Testis (tissue), 5 donors: ENCODE measurements at places on chromosomes 2 and 18. TPM values are rescaled to one million over a fixed set of nuclear protein-coding genes. Genes with fewer than 3 reads are reported as not detected.

The MBP gene
- 16.7 TPM for polyA plus RNA-seq

The SPAST gene
- 18.4 TPM for polyA plus RNA-seq

The RESP18 gene
- polyA plus RNA-seq, result 1.4 TPM

The LAMA1 gene
- 35.7 TPM for polyA plus RNA-seq

The CDK5R2 gene
- 0.83 TPM for polyA plus RNA-seq

The LIMS2 gene
- 23.6 TPM for polyA plus RNA-seq

The BCL2L11 gene
- polyA plus RNA-seq, result 26.4 TPM

The FEZ2 gene
- 46.2 TPM for polyA plus RNA-seq

The SERPINB11 gene
- polyA plus RNA-seq, result 0.34 TPM

The WBP1 gene
- 80.8 TPM for polyA plus RNA-seq

The NYAP2 gene
- 0.17 TPM for polyA plus RNA-seq

The MEIS1 gene
- polyA plus RNA-seq, result 13.5 TPM

The HDHD2 gene
- 32.3 TPM for polyA plus RNA-seq

The CAPN13 gene
- polyA plus RNA-seq, result 0.57 TPM

GRCh38 chr2:122414902-122415301, 659.5 kb downstream of the TSN start:
- H3K4me1 ChIP-seq, result no peaks in the 10 kb centered on the region
- DNase-seq, result no peak
- H3K36me3 ChIP-seq, result no peaks in the 10 kb centered on the region
- no peak overlapping the region for H3K27ac ChIP-seq
- H3K4me3 ChIP-seq, result no peak overlapping the region
- H3K27me3 ChIP-seq, result no peaks in the 10 kb centered on the region

- no peaks in the 10 kb centered on the region for H3K4me1 ChIP-seq
- no peak overlapping the region for H3K27ac ChIP-seq
- no peak overlapping the region for H3K4me3 ChIP-seq
Observed at GRCh38 chr2:3244486-3244885, 133.1 kb downstream of the EIPR1 start.

DNA sequence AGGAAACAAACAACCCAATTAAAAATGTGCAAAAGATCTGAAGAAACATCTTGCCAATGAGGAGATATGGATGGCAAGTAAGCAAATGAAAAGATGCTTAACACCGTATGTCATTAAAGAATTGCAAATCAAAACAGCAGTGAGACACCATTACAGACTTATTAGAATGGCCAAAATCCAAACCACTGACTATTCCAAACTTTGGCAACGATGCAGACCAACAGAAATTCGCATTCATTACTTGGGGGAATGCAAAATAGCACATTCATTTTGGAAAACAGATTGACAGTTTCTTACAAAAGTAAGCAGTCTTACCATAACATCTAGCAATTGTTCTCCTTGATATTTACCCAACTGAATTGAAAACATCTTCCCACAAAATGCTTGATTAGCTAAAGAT, 1118.7 kb downstream of the SUCLG1 start:
- H3K4me3 ChIP-seq, result no peak overlapping the region
- H3K36me3 ChIP-seq, result no peaks in the 10 kb centered on the region

DNA sequence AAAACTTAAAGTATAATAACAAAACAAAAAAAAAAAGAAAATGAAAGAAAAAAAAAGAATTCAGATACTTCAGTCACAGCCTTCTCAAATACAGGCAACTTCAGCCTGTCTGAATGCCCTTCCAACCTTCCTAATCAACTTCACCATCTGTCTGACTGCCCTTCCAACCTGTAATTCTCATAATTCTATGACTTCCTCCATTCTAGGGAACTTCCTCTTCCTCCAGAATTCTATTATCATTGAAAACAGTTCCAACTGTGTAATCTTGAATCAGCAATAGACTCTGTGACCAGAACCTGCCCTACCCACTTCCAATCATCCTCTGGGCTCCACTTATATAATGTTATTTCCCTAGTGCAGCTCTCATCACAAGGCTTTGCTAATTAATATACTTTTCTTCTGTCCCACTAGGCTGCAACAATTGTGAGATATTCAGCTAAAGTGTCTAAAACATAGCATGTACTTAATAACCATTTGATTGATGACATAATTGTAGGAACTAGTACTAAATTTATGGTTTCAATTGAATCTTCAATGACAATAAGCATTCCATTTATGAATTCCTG, 127.3 kb downstream of the UPP2 start:
- H3K27ac ChIP-seq, result no peak overlapping the region
- H3K36me3 ChIP-seq, result no peaks in the 10 kb centered on the region
- H3K4me3 ChIP-seq, result no peak overlapping the region
- no peaks in the 10 kb centered on the region for H3K27me3 ChIP-seq

GRCh38 chr2:36544638-36545338, 53.2 kb downstream of the FEZ2 start:
- no peaks in the 10 kb centered on the region for H3K27me3 ChIP-seq
- H3K27ac ChIP-seq, result no peak overlapping the region
- no peak for DNase-seq
- no peak overlapping the region for H3K4me3 ChIP-seq
- no peaks in the 10 kb centered on the region for H3K4me1 ChIP-seq
- H3K36me3 ChIP-seq, result no peaks in the 10 kb centered on the region

DNA sequence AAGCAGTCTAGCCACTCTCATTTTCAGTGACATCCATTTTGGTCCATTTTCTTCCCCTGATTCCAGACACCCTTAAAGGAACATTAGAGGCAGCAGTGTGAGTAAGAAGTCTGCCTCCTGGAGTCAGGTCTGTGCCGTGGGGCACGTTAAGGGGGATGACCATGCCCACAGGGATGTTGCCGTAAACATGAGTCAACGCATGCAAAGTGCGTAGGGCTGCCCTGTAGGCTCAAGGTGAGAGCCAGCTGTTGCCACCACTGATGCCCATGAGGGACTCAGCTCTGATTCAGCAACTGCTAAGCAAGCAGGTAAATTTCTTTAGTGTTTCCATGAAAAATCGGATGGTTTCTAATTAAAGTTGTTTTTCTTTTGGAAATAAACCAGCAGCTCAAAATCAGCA, 61.4 kb upstream of the TFCP2L1 start:
- H3K36me3 ChIP-seq, result no peaks in the 10 kb centered on the region
- H3K27me3 ChIP-seq, result no peaks in the 10 kb centered on the region
- H3K4me1 ChIP-seq, result no peaks in the 10 kb centered on the region

- H3K4me1 ChIP-seq, result peaks cover 13% of the 10 kb centered on the region
- H3K4me3 ChIP-seq, result no peak overlapping the region
- no peak for DNase-seq
- no peaks in the 10 kb centered on the region for H3K27me3 ChIP-seq
Observed at GRCh38 chr18:57804557-57804956, 1.4 kb upstream of the ATP8B1 start.

DNA sequence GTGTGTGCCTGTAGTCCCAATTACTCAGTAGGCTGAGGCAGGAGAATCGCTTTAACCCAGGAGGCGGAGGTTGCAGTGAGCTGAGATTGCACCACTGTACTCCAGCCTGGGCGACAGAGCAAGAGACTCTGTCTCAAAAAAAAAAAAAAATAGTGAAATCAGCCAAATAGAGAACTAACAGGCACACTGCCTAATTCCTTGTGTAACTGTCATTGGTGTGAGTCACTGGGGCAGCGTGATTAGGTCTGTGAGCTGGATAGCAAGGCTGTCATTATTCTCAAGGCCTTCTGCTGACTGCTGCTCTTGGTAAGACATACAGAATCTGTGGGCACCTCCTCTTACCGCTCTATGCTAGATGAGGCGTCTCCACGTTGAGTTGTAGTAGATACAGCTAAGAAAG, 270.3 kb downstream of the NEDD4L start:
- no peak overlapping the region for H3K4me3 ChIP-seq
- H3K36me3 ChIP-seq, result no peaks in the 10 kb centered on the region
- peak; percentile 72 for DNase-seq
- H3K4me1 ChIP-seq, result no peaks in the 10 kb centered on the region
- H3K27ac ChIP-seq, result no peak overlapping the region

GRCh38 chr2:242031481-242032019, 162.0 kb downstream of the RTP5 start:
- H3K4me3 ChIP-seq, result no peak overlapping the region
- H3K27ac ChIP-seq, result no peak overlapping the region
- no peak for DNase-seq

GRCh38 chr2:142754182-142754581, 123.3 kb upstream of the KYNU start:
- H3K4me1 ChIP-seq, result no peaks in the 10 kb centered on the region
- H3K27ac ChIP-seq, result no peak overlapping the region
- no peaks in the 10 kb centered on the region for H3K27me3 ChIP-seq
- DNase-seq, result no peak
- H3K4me3 ChIP-seq, result no peak overlapping the region

DNA sequence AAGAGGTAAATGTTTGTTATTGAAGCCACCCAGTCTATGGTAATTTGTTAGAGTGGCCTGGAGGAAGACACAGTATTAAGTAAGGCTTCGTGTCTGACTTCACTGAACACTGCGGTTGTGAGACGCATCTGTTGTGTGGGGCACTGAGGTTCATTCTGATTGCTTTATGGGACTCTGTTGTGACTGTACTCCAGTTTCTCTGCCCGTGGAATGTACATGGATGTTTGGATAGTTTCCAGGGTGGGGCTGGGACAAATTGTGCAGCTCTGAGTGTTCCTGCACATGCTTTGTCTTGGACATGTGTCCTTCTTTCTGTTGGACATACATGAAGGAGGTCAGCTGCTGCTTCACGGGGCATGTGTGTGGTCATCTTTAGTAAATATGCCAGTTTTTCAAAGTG, 58.6 kb downstream of the ODC1 start:
- H3K27ac ChIP-seq, result no peak overlapping the region
- no peak overlapping the region for H3K4me3 ChIP-seq

DNA sequence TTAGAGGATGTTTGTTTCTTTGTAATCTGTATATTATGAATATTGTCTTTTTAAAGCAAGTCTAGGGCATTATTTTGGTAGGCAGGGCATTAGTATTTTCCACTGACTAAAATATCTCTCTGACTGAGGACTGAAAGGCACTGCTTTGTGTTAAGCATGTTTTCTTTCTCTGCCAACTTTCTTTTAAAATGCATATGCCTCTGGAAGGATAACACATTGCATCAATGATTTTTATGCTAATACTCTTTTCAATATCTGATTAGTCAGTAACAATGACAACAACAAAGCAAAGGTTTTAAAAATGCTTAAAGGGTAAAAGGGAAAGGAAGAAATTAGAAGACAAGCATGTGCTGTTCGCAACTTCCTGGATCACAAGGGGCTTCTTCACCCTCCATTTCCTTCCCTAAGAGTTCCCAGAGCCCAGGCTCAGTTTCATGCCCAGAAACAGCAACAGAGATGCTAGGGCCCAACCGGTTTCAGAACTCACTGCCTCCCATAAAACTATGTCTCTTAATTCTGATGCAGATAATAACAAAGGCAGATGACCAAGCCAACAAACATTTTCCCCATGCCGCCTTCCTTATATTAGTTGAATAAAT, 786.8 kb upstream of the ACVR2A start:
- H3K27me3 ChIP-seq, result no peaks in the 10 kb centered on the region
- DNase-seq, result no peak
- no peak overlapping the region for H3K27ac ChIP-seq

GRCh38 chr2:60394463-60394862, 159.0 kb downstream of the BCL11A start:
- no peak overlapping the region for H3K4me3 ChIP-seq
- H3K27me3 ChIP-seq, result no peaks in the 10 kb centered on the region
- no peaks in the 10 kb centered on the region for H3K4me1 ChIP-seq
- DNase-seq, result no peak

DNA sequence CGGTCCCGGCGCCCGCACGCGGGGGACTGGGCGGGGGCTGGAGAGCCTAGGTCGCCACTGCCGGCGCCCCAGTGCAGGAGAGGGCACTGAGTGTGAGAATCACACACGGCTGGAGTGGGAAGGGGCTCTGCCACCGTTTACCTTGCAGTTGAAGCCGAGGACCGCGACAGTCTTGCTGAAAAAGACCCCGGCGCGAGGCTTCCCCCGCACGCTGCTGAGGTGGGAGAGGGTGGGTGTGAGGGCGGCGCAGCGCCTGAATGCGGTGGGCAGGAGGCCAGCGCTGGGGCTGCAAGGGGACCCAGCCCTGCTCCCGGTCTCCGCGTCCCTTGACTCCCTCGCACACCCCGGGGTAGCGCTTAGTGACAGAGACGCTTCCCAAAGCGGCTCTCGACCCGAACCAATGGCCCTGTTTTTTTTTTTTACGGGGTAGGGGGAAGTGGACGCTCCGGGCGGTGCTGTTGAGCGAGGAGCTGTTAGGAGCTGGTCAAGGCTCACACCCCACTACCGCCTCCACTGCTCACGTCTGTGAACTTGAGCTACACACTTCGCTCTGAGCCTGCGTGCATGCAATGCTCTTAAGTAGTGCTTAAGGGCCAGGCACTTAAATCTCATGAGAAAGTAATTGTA, 794 bp downstream of the NOTO start:
- H3K27me3 ChIP-seq, result no peaks in the 10 kb centered on the region
- H3K4me3 ChIP-seq, result peak overlapping the region; percentile 34
- H3K4me1 ChIP-seq, result peaks cover 7% of the 10 kb centered on the region

DNA sequence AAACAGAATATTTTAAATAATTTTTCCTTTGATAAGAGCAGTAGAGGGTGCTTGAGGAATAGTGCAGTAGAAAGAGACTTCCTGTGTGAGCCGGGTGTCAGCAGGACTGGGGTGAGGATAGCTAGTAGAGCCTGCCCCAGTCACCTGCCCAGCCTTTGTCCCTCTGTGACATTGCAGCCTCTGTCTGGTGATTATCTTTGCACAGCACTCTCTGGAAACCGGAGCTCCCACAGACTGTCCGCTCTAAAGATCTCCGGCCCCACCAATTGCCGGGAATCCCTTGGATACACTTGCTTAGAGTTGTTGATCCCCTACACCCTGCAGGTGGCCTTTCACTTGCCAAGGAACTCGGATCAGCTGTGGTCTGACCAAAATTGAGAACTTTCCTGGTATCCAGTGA, 1081.3 kb upstream of the TMEFF2 start:
- no peak for DNase-seq
- no peak overlapping the region for H3K4me3 ChIP-seq
- H3K27me3 ChIP-seq, result no peaks in the 10 kb centered on the region
- H3K36me3 ChIP-seq, result no peaks in the 10 kb centered on the region

DNA sequence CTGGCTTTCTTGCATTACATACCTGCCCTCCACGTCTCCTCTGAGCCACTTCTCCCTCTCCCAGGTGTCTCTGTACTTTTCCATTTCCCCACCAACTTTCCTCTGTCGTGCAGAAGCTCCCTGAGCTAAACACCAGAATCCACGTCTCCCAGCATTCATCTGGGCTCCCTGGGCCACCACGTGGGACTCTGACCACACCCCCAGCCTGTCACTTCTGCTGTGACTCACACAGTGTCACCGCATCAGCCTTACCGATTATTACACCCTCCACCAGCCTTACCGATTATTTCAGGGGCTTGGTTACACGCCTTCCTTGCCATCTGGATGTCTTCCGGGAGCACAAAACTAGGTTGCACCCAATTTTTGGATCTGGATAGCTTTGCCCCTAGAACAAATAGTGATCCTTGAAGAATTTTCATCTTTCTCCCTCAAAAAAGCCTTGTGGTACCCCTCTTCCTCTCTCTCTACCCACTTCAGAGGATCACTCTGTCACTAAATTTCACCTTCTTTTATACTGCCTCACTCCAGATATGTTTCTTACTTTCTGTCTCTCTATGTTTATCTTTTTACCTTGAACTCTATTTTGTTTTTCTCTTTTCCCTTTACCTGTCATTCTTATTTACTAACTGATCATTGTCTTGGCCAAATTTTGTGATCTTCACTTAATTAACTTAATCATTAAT, 136.9 kb upstream of the CAB39 start:
- DNase-seq, result no peak
- no peaks in the 10 kb centered on the region for H3K36me3 ChIP-seq
- no peaks in the 10 kb centered on the region for H3K4me1 ChIP-seq
- no peak overlapping the region for H3K4me3 ChIP-seq
- H3K27ac ChIP-seq, result no peak overlapping the region
- no peaks in the 10 kb centered on the region for H3K27me3 ChIP-seq
